AG08396 (cell line): ENCODE measurements at places on chromosomes 12 and 14.

- no peak for DNase-seq
These were observed 399.4 kb downstream of the C12orf75 start for GRCh38 chr12:105729926-105730325.

- DNase-seq: no peak
These were observed 9.6 kb upstream of the TBX3 start for GRCh38 chr12:114693532-114693931.

DNA sequence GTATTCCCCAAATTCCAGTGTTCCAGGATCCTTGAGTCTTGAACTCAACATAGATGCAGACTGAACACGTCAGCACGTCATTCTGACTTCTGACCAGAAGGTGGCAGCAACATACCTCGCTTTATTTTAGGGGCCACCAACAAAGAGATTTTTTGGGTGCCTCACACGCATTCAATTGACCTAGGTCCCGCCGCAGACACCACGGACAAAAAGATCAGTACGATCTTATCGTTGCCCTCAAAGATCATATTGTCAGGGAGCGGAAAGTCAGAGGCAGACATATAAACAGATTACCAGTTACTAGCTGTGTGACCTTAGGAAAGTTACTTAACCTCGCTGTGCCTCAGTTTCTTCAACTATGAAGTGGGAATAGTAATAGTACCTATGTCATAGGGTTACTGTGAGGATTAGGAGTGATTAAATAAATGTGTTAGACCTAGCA lies 6.5 kb upstream of the PRPH start:
- peak; percentile 82 for DNase-seq

GRCh38 chr14:43175896-43176295 lies 1331.2 kb downstream of the FSCB start:
- DNase-seq: no peak

DNA sequence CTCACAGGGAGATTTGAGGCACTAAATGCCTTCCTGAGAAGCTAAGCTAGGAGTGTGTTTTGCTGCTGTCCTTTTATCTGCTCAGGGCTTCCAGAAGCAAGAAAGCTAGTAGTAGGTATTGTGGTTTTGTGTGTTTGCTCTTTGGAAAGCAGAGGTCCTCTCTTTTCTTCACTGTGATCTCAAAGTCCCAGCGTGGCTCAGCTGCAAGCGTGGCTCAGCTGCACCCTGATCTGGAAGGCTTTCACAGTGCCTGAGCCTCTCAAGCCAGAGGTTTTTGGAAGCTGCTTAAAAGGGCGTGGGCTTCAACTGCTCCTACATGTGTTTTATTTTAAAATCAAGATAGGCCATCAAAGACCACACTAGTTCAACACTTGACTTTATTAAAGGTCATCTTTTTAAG lies 337.4 kb upstream of the RGS6 start:
- peak; percentile 13 for DNase-seq

GRCh38 chr12:127613056-127613455 lies 653.9 kb upstream of the TMEM132C start:
- no peak for DNase-seq

DNA sequence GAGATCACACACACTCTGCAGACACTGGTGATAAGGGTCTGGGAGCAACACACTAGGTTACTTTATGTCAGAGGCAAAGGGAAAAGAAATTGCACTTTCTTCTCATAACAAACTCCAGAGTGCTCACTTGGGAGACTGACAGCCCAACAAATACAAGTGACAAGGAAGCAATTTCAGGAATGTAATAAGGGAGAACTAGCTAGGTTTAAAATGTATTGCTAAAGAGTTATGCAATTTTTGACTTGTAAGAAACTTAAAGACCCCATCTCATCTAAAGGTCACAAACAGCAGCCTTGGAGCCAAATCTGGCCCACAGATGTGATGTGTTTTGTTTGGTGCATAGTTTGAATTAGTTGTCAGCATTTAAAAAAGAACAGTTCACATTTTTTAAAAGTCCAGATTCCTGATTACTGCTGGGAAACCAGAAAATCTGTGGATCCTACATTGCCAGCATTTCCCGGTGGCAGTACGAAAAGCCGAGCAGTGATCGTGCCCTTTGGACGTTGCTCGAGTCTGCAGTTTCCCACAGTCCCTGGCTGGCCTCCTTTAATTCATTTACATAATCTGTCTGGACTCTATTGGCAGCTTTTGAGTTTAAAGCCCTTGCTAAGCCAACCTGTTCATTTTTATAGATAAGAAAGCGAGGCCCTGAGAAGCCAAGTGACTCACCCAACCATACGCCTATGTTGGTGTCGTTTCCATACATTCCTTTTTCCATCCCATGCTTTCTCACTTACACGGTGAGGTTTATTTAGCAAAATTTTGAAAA lies 42.0 kb upstream of the ETV6 start:
- peak; percentile 21 for DNase-seq

GRCh38 chr14:98234208-98234607 lies 1037.8 kb downstream of the BCL11B start:
- DNase-seq: no peak

DNA sequence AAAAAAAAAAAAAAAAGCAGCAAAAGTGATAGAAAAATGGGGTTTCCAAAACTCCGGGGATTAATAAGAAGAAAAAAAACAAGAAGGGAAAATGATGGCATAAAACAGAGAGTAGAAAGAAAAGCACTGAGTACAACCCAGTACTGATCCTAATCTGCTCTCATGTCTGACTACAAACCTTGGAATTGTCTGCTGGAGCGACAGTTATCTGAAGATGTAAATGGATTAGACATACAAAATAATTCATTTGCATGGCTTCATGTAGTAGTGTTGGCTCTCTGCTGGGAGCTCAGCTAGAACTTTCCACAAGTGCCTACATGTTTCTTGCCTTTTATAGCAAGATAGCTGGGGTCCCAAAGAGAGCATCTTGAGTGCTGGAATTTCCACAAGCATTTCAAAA lies 34.2 kb downstream of the ZCRB1 start:
- no peak for DNase-seq

DNA sequence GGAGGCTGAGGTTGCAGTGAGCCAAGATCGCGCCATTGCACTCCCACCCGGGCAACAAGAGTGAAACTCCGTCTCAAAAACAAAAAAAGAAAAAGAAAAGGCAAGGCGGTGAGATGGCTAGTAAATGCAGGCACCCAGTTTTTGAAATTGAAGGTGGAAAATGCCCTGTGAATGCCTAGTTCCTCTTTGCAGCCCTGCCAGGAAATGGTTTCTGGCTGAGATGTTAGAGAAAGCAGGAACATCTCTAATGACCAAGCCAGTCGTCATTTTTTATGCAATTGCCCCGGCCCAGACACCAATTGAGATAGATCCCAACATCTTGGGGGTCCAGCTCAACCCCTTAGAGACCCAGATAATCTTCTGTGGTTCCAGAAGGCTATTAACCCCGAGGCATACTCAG lies 17.0 kb downstream of the SLC8A3 start:
- no peak for DNase-seq

DNA sequence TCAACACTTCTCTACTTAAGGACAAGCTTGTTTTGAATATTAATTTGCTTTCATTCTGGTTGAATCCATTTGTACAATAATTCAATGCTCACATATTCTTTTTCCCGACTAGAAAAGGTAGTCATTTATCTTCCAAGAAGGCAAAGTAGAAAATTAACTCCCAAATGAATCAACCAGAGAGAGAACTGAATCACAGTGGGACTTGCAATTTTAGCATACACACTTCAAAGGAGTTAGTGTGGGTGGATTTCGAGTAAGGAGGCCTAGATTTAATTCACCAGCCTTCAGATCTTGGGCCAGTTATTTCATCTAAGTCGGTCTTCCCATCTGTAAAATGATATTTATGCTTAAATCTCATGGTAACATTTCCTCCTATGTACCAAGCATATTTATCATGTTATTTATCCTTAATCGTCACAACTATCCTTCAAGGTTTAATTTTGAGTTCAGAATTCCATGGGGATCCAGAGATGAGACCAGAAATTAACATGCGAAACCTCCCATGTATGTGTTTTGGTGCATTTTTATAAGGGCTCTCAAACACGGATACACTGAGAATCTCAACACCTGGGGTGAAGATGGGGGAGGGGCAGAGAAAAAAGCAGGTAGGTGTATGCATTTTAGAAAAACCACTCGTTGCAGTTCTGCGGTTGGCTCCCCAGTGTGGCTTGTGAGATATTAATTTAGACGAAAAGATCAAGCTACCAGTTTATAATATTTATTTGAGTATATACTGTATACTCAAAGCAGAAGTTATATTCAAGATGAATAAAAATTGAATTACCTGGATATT lies 38.9 kb upstream of the IL22 start:
- DNase-seq: no peak

- no peak for DNase-seq
These were observed 177.7 kb downstream of the MED13L start for GRCh38 chr12:116099652-116100432.

DNA sequence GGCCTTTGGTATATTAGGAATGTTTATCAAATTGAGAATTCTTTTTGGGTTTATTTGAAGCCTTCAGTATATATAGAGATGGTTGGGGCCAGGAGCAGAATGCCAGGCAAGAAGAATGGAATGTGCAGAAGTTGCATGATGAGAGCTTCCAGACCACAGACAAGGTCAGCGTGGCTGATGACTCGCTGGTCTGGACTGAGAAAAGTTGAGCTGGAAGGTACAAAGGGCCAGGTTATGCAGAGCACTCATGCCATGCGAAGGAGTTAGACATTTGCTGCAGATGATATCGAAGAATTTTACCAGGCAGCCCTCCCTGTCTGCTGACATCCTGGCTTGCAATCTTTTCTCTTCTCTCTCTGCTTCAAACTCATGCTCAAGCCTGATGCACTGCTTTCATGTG lies 196.2 kb upstream of the ARHGAP5 start:
- peak; percentile 85 for DNase-seq
